ENCODE measurements at places on chromosomes 3 and 15. TPM values are rescaled to one million over a fixed set of nuclear protein-coding genes. Genes with fewer than 3 reads are reported as not detected.
A peak's percentile ranks its signal among the peaks of the same experiment; 100 is the strongest.

DNA sequence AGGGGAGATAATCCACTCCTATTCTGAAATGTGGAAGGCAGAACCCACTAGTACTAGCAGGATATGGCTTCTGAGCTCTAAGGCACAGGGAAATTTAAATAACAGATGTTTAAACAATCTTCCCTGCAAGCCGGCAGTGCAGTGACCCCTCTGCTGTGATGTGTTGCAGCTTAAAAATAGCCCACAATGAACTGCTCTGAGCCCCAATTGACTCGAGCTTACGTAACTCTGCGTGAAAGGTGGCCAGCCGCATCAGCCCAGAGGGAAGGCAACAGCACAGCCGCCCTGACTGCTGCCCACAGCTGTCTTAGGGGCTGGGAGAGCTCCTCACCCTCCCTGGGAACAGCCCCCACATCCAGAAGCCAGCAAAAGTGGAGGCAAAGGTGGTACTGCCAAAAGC is 12.5 kb upstream of the CAMKV start:
- ATAC-seq = no peak

- ATAC-seq = no peak
Observed at GRCh38 chr3:2198776-2199279, 100.2 kb downstream of the CNTN4 start.

- no peak for ATAC-seq
Observed at GRCh38 chr3:113288881-113289280, 77.5 kb downstream of the BOC start.

DNA sequence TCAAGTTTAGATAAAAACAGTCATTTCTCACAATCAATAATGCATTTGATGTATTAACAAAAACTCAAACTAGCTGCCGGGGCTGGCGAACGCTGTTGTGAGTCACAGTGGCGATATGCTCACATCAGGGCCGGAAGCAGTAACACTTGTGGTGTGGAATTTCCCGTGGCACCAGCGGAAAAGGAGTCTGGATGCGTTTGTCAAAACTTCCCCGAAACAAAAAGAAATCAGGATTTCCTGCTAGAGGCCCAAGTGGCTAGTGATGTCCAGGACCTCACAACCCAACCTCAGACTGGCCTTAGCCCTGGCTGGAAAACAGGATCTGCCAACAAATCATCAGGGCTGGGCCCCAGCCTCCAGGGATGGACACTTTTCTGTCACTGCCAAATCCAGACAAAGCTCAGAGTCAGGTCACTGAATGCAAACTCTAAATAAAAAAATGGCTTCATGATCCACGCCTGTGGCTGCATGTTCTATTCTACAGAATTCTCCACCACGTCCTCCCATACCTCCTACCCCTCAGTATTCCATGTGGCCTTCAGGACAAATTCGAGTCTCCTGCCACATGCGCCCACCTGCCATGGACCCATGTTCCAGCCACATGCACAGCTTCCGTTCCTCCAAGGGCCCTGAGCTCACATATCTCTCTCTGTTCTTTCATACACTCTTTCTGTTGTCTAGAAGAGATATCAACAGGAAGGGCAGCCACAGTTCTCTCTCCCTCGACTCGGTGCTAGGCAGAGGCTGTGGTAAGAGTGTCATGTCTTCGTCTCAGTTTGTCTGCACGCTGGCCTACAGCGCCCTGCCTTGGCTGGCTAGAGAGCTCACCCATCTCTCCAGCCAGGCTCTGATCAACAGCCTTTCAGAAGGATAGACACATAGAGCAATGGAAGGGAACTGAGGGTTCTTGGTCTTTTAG is 35.4 kb downstream of the EHD4 start:
- ATAC-seq = no peak

DNA sequence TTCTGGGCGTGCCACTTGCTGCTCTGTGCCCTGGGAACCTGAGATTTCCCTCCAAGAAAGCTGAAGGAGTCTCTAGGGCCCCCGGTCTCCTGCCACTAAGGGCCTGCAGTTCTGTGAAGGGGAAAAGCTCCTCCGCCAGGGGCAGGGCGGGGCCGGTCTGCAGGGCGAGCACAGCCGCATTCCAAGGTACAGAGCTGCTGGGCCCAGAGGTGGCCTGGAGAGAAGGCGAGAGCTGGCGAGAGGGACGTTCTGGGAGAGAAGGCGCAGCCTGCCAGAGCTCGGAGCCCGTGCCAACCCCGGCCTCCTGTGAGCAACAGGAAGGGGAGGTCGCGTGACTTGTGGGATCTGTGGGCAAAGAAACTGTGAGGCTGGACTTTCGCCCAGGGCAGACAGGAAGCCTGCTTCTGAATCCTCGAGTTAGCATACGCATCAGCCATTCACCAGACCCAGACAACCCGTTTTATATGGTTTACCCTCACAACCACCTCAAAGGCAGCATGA is 500.4 kb downstream of the SHQ1 start:
- ATAC-seq = peak; percentile 78

DNA sequence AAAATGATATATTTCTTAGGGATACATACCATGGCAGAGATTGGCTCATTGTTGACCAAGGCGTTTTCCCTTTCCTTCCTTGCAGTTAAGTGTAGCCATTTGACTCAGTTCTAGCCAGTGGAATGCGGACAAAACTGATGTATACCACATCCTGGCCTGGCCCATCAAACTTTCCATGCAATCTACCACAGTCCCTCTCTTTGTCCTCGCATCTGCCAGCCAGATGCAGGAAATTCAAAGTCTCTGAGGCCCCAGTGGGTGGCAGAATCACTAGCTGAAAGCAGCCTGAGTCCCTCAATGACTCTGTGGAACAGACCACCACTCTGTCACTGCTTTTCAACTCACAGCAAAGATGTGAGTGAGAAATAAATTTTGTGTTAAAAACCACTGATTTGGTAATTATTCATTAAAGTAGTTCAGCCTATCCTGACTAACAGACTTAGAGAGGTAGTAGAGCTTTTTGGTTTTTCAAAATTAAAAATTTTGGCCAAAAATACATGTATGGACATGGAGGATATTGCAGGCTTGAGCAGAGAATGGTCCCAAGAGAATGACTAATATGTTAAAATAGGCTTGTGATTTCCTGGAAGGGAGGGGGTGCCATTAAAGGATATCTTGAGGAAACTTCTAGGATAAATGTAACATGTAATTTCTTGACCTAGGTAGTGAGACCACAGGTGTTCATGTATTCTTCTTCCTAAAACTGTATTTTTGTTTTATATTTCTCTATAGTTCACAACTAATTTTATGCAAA is 10.9 kb downstream of the LRRFIP2 start:
- no peak for ATAC-seq

GRCh38 chr15:45287390-45287956 is 35.4 kb downstream of the SLC28A2 start:
- no peak for ATAC-seq

DNA sequence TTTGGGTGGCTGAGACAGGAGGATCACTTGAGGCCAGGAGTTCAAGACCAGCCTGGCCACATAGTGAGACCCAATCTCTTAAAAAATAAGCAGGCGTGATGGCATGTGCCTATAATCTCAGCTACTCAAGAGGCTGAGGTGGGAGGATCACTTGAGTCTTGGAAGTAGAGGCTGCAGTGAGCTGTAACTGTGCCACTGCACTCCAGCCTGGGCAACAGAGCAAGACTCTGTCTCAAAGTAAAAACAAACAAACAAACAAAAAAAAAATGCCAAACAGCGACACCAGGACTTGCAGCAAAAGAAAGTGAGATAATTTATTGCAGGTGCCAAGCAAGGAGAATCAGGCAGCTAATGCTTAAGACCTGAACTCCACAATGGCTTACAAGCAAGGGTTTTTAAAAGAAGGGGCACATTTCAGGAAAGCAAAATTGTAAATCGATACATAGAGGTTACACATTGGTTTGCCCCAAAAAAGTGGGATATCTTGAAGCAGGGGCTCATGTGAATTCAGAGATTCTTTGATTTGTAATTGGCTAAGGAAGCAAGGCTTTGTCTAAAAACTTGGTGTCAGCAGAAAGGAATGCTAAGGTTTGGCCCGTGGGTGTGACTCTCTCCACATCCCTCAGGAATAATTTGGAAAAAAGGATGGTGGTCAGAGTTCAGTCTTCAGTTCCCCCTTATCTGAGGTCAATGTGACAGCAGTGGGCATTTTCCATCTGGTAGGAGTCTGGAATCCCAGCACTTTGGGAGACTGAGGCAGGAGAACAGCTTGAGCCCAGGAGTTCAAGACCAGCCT is 5.2 kb upstream of the MPI start:
- no peak for ATAC-seq

GRCh38 chr3:550471-550870 is 353.9 kb downstream of the CHL1 start:
- ATAC-seq = no peak

- ATAC-seq = no peak
Observed at GRCh38 chr3:104066658-104067057, 1300.1 kb upstream of the ALCAM start.

- ATAC-seq = peak; percentile 64
Observed at GRCh38 chr3:194573680-194574437, 59.4 kb downstream of the TMEM44 start.

- ATAC-seq = peak; percentile 43
Observed at GRCh38 chr3:10242182-10243065, 5.8 kb upstream of the TATDN2 start.

- no peak for ATAC-seq
Observed at GRCh38 chr15:27623149-27623548, 476.0 kb downstream of the OCA2 start.

DNA sequence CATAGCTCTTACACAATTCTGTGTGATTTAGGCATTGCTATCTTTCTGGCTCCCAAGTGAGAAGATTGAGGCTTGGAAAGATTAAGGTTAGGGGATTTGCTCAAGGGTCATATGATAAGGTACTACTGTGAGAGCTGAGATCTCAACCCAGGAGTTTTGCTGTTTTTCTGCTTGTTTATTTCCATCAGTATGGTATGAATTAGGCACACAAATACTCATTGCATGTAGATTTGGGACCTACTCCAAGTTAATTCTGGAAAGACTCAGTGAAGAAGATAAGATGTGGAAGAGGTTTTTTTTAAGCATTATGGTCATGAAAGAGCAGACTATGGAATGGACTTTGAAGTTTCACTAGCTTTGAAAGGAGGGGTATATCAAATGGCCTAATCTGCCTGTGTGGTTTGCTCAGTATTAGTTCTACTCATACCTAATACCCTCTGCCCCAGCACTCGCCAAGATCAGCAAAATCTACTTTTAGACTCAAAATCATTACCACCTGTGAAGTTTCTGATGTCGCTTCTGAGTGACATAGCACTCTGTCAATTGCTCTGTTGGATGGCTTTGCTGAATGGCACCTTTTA is 12.5 kb downstream of the MBNL1 start:
- ATAC-seq = no peak

DNA sequence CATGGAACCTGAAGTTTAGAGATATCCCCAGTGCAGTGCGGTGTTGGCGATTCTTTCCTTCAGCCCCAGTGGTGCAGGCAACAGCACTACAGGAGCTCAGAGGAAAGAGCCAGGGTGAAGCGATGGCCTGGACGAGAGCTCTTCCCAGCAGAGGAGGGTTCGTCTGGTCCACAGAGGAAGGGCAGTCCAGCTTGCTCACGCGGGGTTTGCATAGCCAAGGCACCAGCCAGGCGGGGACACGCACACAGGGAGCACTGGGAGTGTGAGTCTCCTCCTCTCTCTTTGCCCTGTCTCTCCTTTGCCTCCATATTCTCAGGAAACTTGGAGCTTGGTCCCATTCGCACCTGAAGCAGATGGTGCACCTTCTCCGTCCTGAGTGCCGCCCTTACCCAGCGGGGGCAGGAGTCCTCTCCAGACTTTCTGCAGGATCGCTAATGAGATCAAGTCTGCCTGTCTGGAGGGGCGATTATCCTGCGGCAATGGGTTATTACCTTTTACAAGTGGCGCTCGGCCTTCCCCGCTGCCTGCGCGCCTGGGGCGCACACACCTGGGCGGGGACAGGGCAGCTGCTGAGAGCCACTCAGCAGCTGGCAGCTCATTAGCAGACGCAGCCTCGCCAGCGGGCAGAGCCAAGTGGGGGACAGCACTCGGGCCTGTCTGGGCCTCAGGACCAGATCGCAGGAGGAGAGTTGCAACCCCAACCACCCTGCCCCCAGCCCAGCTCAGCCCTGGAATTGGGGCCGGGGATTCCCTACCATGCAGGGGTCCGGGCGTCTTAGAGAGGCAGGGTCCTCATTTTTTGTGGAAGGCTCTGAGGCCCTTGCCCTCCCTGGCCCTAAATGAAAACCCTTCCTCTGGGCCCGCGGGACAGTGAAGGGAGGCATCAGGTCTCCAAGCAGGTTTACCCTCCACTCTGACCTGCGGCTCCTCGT is 119.0 kb upstream of the MEF2A start:
- no peak for ATAC-seq

DNA sequence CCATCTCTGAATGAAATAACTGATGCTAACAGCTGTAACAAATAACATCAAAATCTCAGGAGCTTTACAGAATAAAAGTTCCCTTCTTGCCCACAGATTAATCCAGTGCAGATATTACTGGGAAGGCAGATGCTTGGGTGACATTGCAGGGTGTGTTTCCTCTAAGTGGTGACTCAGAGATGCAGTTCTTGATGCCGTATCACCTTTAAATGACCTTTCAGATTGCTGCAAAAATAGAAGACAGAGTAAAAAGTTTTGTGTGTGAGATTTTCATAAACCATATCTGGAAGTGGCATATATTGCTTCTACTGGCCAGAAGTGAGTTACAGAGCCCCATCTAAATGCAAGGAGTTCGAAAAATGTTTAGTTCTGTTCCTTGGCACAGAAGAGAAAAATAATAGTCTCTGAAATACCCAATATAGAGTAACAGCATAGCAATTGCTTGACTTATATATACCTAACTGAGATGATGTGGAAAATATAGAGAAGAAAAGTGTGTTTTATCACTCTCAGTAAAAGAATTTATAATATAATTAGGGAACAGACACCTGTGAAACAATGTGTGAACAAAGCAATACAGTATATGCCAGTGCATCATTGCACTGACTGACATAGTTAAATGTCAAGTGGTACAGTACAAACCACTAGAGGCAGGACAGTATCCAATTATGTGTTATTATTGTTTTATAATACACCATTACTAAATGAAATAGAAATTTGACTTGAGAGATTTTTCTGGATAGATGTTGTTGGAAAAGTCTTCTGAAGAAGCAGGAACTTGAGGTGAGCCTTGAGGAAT is 430.7 kb upstream of the CBLB start:
- ATAC-seq = no peak

DNA sequence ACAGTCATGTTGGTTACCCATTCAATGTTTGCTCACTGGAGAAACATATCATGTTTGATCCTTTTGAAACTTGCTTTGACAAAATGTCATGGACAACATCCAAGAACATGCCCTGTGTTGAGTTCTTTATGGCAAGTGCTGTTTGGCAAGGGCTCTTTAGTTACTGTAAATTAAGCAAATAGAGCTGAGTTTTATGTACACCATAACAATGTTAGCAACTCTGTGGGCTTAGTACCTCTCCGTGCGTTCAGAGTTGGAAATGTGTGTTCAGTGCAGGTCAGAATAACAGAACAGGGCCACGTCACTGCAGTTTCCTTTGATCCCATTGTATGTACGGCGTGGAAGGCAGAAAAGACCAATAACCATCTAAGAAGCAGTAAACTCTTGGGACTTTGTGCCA is 132.5 kb downstream of the MYRIP start:
- ATAC-seq = peak; percentile 72

ZBTB47 gene
- total RNA-seq = 3.7 TPM

LRRN1 gene
- total RNA-seq = 0.44 TPM

ATP10A gene
- 0.44 TPM for total RNA-seq

All from esophagus mucosa (tissue), 1 donor.